Activated CD8-positive, alpha-beta memory T cell treated with anti-CD3 and anti-CD28 coated beads for 1 hour (primary cell): ENCODE measurements at places on chromosomes 4 and X.

- no peak for DNase-seq
Observed at GRCh38 chrX:44906542-44906941, 33.6 kb downstream of the KDM6A start.

GRCh38 chrX:153723351-153724251 is 586 bp downstream of the BCAP31 start:
- DNase-seq = no peak

GRCh38 chr4:55673424-55673823 is 37.3 kb upstream of the NMU start:
- no peak for DNase-seq

GRCh38 chr4:102754044-102754443 is 6.7 kb downstream of the MANBA start:
- DNase-seq = no peak

DNA sequence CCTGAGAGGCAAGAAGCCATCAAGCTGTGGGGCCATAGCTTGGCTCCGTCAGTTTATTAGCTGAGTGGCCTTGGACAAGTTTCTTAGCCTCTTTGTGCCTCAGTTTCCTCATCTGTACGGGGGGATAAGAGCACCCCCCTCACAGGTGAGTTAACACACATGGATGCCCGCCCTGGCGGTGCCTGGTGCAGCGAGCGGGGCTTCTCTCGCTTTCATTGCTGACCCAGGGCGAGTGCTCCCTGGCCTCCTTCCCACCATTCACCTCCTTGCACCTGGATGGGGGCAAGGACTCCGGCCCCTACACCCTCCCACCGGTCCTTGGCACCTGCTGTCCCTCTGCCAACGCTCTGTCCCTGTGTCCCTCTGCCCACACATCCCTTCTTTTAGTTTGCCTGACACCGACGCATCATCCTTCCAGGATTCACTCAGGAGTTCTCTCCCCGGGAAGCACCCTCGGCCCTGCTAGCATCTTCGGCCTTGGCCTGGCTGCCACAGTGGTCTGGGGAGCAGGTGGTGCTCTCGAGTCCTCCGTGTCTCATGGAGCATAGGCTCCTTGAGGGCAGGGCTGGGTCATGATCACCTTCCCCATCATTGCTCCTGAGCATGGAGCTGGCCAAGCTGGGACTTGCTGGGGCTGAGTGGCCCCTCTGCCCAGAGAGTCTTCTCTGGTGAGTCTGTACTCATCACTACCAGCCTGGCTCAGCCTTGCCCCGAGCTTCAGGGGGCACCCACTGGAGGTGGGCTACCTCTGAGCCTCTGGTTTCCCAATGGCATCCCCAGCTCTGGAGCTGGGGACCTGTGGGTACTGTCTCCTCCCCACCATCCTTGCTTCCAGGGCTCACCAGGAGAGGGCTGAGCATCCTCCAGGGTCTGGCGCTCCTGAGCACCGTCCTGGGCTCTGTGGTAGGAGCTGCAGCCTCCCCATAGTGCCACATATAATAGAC is 53.8 kb upstream of the SORCS2 start:
- no peak for DNase-seq

DNA sequence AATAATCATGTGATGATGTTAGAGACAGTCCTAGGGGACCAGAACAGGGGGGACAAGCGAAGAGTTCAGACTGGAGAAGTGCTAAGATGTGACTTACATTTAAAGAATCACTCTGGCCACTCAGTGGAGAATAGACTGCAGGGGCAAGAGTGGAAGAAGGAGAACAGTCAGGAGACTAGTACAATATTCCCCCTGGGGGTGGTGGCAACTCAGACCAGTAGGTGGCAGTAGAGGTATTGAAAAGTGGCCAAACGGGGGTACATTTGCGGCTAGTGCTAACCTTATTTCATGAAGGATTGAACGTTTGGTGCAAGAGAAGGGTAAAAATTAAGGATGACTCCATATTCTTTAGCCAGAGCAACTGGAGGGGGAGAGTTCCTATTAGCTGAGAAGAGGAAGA is 2.7 kb upstream of the BMX start:
- DNase-seq = no peak

GRCh38 chr4:98151145-98151924 is 8.1 kb upstream of the STPG2 start:
- DNase-seq = no peak

- DNase-seq = no peak
Observed at GRCh38 chrX:136909706-136910564, 29.4 kb upstream of the RBMX start.

DNA sequence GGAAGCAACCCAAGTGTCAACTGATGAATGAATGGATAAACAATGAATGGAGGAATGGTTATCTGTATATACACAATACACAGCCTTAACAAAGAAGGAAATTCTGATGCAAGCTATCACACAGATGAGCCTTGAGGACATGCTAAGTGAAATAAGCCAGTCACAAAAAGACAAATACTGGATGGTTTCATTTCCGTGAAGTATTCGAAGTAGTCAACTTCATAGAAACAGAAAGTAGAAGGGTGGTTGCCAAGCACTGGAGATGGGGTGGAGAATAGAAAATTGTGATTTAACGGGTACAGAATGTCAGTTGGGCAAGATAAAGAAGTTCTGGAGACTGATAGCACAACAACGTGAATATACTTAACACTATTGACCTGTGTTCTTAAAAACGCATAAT is 28.2 kb downstream of the CENPU start:
- no peak for DNase-seq

DNA sequence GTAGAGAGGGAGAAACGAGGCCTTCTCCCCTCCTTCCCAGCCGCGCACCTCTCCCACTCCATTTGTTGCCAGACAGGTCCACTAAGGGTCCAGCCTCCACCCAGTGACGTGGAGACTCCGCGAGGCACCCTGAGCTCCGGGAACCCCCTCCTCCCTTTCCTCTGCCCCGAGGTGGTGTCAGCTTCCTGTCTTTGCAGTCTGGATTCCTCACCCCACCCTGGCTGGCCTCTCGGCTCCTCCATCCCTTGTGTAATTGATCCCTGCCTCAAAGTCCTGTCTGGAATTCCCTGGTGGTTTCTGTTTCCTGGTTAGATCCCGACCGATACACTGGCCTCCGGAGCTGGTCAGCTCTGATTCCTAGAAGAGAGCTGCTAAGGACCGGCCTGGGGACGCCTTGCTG is 105.9 kb upstream of the SCOC start:
- no peak for DNase-seq

- no peak for DNase-seq
Observed at GRCh38 chr4:184395971-184396391, 78.4 kb downstream of the IRF2 start.

- DNase-seq = no peak
Observed at GRCh38 chr4:16442296-16442695, 216.0 kb upstream of the TAPT1 start.

DNA sequence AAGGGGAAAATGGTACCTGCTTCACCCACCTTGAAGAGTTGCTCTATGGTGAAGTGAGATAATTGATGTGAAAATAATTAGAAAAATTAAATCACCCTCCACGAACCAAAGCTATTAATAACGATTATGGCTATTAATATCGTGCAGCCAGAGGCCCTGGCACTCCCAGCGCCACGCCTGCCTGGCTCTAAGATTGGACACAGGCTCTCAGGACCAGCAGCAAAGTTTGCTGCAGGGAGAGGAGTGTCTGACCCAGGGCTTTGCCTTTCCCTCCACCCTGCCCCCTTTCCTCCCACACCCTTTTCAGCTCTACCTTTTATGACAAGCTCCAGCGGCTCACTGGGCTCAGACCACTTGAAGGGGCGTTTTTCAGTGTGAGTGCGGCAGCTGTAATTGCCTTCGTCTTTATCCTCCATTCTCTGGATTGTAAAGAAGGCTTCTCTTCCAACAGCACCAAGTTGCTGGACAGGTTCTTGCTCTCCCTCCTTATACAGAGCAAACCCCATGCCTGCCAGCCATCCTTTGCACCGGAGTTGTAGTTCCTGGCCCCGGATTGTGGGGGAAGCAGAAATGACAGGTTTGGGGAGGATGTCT is 11.5 kb downstream of the IGSF1 start:
- no peak for DNase-seq

GRCh38 chr4:175929932-175930331 is 117.9 kb upstream of the GPM6A start:
- DNase-seq = no peak

DNA sequence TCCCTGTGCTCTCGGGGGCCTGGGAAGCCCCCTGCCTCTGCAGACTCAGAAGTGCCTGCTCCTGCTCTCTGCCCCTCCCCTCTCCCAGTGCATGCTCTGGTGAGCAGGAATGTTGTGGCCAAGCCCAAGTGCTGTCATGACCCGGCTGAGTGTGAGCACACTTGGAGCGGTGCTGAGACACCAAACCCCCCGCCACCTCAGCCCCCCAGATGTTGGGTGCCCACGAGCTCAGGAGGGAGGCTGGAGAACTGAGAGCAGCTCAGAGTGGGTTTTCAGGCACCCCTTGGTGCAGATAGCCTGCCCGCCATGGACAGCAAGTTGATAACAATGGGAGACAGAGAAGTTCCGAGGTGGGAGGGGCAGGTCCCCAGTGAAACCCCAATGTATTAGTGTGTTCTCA is 477.4 kb downstream of the ACTRT1 start:
- DNase-seq = no peak

DNA sequence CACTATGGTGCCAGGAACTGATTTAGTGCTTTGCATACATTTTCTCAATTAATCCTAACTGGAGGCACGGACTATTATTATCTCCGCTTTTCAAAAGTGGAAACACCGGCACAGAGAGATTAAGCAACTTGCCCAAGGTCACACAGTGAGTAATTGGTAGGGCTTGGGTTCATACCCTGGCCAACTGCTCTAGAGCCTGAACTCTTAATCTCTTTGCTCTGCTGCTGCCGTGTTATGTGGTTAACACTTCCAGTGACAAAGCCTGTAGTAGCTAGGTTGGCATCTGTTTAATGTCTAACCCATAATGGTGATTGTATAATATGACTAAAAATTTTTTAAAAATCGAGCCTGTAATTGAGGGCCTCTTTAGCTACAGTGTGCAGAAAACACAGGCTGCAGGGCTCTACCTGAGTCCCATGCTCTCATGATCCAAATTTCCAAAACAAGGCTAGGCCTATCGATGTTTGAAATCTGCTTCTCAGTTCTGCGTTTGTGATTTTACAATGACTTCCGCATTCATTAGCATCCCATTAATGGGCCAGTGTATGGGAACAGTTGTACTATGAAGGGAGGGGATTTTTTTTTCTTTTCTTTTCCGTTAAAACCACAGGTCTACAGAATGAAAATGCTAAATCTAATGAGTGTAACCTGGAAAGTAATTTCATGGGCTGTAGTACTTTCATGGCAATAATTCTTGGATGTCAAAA is 219.3 kb upstream of the JADE1 start:
- no peak for DNase-seq

- no peak for DNase-seq
Observed at GRCh38 chr4:3291411-3291968, 1.3 kb upstream of the RGS12 start.

DNA sequence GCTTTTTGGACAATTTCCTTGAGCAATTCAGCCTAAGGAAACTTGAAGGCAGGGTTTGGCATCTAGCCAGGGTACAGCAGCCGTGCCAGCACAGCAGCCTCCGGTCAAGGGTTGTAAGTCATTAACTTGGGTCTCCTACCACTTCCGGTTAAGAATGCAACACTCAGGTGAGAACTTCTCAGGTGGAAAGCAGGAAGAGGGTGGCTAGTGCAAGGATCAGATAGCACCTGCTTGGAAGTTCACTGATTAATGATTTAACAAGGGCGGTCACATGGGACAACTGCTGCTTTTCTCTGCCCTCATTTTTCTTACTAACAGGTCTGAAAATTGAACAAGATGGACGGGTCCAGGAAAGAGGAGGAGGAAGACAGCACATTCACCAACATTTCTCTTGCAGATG is 30.1 kb upstream of the SCOC start:
- DNase-seq = no peak

DNA sequence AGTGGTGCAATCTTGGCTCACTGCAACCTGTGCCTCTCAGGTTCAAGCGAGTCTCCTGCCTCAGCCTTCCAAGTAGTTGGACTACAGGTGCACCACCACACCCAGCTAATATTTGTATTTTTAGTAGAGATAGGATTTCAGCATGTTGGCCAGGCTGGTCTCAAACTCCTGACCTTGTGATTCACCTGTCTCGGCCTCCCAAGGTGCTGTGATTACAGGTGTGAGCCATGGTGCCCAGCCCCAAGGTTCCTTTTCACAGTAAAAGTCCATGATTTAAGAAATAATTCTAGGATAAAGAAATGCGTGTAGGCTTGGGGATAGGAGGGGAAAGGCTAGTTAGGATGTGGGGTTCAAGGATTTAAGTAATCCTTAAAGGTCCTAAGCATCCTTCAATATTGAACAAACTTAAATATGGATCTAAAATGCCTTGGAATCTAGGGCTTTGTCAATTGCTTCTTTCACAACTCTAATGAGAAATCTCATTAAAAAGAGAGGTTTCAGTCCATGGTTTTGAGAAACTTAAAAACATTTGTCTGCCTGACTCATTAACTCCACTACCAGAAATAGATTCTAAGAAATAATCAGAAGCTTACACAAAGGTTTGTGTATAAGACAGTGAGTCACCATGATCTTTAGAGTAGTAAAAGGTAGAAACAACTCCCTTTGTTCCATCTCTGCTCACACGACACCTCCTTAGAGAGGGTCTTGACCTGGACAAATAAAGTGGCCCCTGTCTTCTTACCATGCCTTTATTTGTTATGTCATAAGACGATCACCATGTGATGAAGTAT is 203.2 kb downstream of the PTTG2 start:
- DNase-seq = no peak

DNA sequence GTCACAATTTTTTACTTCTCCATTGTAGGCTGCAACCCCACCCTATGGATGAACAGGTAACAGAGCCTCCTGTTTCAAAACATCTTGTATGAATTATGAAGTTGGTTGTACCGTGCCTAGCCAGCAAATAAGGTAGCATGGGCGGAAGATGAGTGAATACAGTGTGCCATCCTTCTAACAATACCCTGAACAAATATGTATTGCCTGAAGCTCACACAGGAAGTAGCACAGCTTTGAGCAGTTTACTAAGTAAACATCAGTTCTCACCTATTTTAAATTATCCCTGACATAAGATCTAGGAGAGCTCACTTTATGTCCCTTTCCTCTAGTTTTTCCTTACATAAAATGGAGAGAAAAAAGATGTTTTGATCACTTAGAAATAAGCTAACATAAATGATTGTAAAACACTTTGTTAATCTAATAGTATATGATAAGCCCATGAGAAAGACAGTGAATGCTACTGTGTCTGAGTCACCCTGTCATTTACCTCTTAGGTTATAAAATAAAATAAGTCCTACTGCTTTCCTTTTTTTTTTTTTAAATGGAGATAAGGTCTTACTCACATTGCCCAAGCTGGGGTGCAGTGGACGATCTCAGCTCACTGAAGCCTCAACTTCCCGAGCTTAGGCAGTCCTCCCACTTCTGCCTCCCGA is 36.6 kb downstream of the GRSF1 start:
- DNase-seq = no peak
